ENCODE measurements at places on chromosomes 16 and 17.

- no peak for DNase-seq
Observed at GRCh38 chr16:17829811-17830210, 359.1 kb upstream of the XYLT1 start.

DNA sequence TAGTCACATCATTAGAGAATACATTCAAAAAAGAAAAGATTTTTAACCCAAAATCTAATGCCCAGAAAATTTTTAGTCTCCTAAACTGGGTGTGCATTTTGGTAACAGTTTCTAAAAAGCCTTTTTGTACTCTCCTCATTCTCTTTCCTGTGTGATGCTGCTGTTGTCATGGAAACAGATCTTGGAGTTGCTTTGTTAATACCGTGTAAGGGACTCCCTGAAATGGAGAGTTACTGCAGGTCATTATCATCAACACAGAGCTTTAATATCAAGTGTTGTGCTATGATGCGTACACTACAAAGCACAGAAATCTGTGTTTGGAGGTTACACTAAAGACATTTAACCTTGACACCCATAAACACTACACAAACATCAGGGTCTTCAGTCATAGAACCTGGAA, 216.3 kb downstream of the PRKCA start:
- DNase-seq, result no peak

- DNase-seq, result no peak
Observed at GRCh38 chr17:40321524-40321929, 12.5 kb downstream of the RARA start.

GRCh38 chr16:12350945-12351344, 374.4 kb downstream of the SNX29 start:
- no peak for DNase-seq

All from HS-5 (cell line).